ENCODE measurements at places on chromosomes 13 and 19.

DNA sequence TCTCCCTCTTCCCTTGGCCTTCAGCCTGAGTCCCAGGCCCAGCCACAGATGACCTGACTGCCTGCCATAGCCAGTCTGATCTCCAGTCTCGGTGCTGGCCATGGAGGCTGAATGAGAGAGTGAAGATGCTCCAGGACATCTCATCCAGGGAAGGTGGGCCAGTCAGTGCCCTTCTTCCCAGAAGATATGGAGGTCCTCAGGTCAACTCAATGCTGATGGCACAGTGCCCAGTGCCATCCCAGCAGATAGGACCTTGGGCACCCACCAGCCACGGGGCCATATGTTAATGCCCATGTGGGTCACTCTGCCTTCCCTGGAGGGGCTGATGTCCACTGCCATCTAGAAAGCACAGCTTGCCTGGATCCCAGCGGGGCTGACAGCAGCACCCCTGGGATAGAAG is 7.2 kb downstream of the VSTM2B start:
- no peak for DNase-seq

GRCh38 chr13:70363991-70364390 is 255.7 kb upstream of the KLHL1 start:
- no peak for DNase-seq

GRCh38 chr19:3665681-3666544 is 34.4 kb downstream of the PIP5K1C start:
- DNase-seq: peak; percentile 61

- DNase-seq: no peak
Observed at GRCh38 chr13:105255472-105255871, 1280.0 kb downstream of the EFNB2 start.

DNA sequence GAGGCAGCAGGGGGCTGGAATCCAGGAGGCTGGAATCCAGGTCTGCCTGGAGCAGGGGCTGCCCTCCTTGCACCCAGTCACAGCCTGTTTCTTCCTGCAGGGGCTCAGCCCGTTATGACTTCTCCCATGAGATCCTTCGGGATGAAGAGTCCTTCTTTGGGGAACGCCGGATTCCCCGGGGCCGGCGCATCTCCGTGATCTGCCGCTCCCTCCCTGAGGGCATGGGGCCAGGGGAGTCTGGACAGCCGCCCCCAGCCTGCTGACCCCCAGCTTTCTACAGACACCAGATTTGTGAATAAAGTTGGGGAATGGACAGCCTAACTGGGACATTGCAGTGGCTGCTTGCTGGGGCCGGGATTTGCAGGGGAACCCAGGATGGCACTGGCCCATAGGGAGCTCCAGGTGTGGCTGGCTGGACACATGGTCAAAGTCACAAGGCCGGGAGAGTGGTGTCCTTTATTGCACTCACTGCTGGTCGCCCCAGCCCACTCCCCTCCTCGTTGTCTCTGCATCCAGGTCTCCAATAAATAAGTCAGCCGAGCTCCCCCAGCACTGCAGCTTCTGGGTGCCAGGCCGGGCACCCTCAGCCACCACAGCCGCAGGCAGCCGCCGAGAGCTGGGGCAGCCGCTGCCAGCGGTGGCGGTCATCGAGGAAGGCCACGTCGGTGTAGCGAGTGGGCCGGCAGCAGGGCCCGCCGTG is 872 bp downstream of the PSPN start:
- DNase-seq: peak; percentile 56

GRCh38 chr13:94400874-94401273 is 78.6 kb downstream of the DCT start:
- no peak for DNase-seq

DNA sequence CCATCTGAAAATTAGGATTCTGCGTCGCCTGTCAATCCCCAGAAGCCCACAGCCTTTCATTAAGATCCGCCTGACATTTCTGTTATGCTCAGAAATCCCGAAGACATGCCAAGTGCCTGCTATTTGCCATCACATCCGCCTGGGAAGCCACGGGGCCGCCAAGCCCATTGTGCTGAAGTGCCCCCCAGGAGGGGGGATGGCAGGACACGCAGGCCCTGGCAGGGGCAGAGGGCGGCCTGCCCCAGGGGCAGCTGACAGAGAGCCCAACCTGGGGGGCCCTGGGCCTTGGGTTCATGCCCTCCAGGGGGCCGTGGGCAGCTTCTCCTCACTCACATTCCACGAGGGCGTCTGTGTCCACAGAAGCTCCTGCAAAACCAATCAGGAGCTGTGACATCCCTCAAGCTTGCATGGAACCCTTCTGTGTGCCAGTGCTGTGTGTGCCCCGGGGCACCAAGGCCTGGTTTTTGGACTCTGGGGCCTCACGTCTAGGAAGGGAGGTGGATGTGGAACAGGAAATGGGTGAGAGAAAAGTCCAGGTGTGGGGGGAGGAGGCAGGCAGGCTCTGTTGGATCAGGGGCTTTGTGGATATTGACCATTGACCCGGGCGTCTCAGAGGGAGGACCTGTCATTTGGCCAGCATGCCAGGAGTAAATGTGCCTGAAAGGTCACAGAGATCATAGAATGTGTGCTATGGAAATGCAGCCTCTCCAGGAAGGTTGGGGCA is 122.9 kb downstream of the URI1 start:
- no peak for DNase-seq

GRCh38 chr13:108915095-108915633 is 285.8 kb downstream of the MYO16 start:
- no peak for DNase-seq

DNA sequence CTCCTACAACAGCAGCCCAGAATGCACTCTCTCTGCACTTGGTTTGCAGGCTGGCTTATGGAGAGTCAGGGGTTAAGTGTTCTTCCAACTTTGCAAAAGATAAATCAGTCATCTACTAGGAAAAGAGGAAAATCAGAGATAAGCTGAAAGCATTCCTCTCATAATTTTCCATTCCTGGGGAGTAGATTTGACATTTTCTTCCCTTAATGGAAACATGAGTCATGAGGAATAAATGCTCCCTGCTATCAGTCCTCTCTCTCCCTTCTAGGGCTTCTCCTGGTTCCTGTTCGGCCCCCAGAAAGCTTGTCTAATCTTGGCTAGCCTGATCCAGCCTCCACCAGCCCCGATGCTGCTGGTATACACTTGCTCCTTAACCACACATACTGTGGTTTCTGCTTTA is 28.4 kb upstream of the ENOX1 start:
- DNase-seq: peak; percentile 16

DNA sequence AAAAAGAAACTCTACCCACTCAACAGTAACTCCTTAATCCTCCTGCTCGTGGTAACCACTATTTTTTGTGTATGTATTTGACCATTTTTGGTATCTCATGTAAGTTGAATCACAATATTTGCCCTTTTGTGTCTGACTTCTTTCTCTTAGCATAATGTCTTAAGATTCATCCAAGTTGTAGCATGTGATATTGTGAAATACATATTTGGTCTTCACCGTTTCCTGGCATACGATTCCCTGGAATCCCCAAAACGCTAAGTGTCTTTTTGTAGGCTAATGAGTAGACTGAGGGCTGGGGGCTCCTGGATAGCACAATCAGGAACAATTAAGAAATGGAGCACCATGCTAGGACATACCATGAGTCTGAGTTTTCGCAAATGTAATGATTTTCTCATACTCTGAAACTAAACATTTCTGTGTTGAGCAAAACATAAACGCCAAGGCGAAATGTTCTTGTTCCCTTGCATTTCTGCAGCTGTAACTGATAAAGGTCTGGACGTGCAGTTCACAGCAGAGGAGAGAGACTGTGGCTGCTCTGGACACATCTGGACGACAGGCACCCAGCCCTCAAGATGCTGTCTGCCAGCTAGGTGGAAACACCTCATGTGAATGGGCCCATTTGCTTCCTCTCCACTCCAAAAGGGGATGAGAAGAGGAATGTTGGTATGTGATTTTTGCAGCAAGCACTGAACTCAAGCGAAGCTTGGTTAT is 38.4 kb downstream of the BRD4 start:
- DNase-seq: no peak

DNA sequence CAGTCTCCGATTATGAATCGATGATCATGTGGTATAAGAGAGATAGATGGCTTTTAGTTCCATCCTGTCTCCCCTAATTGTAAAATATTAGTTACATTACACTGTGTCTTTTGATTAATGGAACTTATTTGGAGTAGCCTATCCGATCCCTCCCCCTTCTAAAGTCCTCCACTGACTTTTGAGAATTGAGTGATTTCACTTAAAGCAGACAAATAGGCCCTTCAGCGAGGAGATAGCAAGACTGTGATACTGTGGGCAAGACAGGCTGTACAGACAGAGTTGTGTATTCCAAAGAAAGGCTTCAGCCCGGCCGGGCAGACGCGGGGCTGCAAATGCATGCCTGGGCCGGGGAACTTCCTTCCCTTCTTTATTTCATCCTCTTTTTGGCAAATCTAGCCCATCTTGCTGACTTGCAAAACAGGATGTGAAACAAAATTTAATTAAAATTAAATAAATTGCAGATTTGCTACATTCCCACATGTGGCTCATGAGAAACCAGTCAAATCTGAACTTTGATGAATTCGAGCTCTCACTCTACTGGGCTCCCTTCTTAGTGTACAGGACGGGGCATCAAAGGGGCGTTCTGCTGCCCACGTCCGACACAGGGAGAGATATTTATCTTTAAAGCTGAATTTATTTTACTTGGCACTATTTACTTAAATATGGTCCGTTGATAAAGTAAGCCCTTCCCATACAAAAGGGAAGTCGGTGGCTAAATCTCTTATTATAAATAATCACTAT is 314.8 kb downstream of the ZNF536 start:
- DNase-seq: no peak

- no peak for DNase-seq
Observed at GRCh38 chr19:15008308-15008707, 28.6 kb upstream of the SLC1A6 start.

DNA sequence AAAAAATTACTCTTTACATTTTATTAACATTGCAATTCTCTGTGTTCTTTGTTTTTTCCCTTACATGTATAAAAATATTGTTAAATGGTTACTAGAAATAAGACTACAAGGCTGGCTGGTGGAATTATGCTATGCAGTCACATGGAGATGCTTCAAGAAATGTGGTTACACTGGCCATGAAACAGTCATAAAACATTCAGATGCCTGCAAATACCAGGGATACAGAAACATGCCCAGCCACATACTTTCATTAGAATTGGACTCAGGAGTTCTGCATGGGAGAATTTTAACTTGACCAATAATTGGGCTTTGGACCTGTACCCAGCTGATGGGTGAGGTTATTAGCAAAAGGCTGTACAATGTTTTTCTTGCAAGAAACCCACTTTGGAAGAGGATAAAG is 1407.7 kb upstream of the SLC10A2 start:
- DNase-seq: no peak
